ENCODE measurements at places on chromosomes 11 and 22. TPM values are rescaled to one million over a fixed set of nuclear protein-coding genes. Genes with fewer than 3 reads are reported as not detected.

- peak; percentile 84 for DNase-seq
Observed at GRCh38 chr11:783581-784015, 6.3 kb downstream of the CEND1 start.

DNA sequence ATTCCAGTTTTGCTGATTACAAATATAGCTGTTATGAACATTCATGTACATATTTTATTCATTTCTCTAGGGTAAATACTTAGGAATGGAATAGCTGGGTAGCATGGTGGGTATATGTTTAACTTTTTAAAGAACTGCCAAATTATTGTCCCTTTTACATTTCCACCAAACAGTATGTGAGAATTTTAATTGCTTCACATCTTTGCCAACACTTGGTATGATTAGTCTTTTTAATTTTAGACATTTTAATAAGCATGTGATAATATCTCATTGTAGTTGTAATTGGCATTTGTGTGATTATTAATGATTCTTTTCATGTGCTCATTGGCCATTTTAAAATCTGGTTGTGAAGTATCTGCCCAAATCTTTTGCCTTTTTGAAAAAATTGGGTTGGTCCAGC lies 72.6 kb upstream of the SORL1-AS1 start:
- no peak for DNase-seq

GRCh38 chr22:37492428-37493344 lies 6.5 kb upstream of the MFNG start:
- no peak for DNase-seq

DNA sequence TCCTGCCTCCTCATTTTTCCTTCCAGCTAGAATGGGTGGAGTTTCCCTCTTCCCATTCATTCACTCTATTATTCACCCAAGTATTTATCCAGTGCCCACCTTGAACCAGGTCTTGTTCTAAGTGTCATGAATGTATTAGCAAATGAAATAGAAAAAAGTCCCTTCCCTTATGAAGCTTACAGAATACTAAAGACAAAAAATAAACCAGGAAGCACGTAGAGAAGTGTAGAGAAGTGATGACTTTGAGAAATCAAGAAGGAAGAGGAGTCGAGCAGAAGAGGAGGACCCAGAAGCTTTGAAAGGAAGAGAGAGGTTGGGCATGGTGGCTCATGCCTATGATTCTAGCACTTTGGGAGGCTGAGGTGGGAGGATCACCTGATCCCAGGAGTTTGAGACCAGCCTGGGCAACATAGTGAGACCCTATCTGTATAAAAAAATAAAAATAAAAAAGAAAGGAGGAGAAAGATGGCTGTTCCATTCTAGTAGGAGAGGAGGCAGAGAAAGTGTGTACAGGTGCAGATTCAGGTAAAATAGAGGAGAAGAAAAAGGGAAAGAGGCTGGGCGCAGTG lies 17.1 kb upstream of the SYVN1 start:
- peak; percentile 17 for DNase-seq

DNA sequence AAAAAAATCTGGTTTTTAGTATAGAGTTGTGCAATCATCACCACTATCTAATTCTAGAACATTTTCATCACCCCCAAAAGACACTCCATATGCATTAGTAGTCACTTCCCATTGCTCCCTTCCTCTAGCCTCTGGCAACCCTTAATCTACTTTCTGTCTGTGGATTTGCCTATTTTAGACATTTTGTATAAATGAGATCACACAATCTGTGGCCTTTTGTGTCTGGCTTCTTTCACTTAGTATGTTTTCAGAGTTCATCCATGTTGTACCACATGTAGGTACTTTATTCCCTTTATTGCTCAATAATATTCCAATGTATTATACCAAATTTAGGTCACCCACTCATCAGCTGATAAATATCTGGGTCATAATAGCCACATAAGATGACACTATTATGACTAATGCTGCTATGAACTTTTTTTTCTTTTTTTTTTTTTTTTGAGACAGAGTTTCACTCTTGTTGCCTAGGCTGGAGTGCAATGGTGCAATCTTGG lies 67.5 kb upstream of the SCUBE2 start:
- DNase-seq, result no peak

DNA sequence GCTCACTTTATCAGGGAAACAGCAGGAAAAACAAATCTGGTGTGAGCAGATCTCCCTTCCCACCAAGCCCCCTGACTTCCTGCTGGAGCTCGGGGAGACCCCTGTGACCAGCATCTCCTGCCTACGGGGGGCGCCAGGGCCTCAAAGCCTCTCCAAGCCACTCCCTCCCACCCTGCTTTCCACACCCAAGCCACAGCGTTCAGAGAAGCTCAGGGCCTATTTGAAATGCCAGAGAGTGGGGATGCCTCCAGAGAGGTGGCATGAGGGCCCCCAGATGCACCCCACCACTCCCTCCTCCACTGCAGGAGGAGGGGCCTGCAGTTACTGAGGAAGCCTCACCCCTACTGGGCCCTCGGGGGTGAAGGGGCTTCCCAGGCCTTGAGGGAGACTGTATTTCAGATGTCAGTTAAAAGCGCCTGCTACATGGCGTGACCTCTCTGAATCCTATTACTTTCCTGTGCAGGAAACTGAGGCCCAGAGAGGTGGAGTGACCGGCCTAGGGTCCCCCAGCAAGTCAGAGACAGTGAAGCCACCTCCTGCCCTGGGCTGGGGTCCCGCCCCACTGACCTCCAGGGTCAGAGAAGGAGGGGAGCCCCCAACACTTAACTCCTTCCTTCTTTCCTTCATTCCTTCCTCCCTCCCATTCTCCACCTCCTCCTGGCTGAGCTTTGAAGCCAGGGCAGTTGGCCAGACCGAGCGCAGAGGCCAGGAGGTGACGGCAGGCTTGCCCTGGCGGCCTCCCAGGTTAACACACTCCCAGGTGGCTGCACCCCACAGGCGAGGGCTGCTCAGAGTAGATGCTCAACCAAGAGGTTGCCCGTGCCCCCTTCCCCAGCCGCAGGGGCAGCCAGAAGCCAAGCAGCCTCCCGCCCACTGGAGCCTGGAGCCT lies 6.0 kb upstream of the CDKN1C start:
- peak; percentile 29 for DNase-seq

Gene SEPTIN3
- total RNA-seq, result 0.56 TPM

Gene MS4A6A
- 20.2 TPM for total RNA-seq

Gene GNAZ
- total RNA-seq, result 1.0 TPM

All from left colon (tissue), 2 donors.